ENCODE measurements at places on chromosomes 7 and 10.

DNA sequence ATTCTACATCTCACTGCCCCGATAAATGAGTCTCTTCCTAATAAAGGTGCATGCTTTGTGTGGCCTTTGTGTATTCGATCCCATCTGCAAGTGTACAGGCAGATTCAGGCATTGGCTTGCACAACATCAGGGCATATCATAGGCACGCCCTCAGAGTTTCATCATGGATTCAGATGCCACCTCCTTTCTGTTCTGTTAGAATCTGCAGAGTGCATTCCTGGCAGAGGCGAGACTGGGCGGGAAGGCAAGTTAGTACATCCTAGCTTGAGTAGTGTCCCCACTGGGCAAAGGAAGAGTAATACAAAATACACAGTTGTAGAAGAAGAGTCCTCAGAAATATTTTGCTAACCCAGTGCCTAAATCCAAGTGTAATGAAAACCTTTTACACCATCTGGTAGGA lies 346.5 kb upstream of the GALNT17 start:
- DNase-seq, result no peak

- DNase-seq, result peak; percentile 12
These were observed 276.5 kb downstream of the MAGI2 start for GRCh38 chr7:79176859-79177477.

DNA sequence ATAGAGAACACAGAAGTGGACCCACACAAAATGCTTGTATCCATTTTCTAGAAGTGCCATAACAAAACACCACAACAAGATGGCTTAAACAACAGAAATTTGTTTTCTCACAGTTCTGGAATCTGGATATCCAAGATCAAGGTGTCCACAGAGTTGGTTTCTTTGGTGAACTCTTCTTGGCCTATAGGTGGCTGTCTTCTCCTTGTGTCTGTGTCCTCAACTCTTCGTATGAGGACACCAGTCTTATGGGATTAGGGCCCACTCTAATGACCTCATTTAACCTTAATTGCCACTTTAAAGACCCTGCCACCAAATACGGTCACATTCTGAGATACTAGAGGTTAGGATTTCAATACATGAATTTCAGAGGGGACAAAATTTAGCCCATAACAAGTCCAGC lies 30.8 kb upstream of the C10orf71 start:
- DNase-seq, result no peak

GRCh38 chr10:103458720-103459119 lies at the start of gene CALHM1:
Gene CALHM1, minus strand, starts transcription at chr10:103458900. Its CDS starts 149 bp downstream, at chr10:103458751.
- no peak for DNase-seq

GRCh38 chr10:93904901-93905300 lies 11.1 kb downstream of the SLC35G1 start:
- DNase-seq, result no peak

DNA sequence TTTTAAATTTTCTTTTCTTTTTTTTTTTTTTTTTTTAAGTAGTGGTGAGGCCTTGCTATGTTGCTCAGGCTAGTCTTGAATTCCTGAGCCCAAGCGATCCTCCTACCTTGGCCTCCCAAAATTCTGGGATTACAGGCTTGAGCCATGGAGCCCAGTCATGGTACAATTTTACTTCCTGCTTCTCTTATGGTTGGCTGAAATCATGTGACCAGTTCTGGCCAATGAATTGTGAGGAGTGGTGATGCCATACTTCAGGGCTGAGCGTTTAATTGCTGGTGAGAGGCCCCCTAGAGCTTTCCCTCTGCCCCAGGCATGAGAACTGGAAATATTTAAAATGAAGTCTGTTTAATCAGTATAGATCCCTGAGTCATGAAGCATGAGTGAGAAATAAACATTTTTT lies 22.2 kb upstream of the BAIAP2L1 start:
- peak; percentile 30 for DNase-seq

GRCh38 chr10:118835682-118836326 lies 81.0 kb upstream of the CACUL1 start:
- no peak for DNase-seq

DNA sequence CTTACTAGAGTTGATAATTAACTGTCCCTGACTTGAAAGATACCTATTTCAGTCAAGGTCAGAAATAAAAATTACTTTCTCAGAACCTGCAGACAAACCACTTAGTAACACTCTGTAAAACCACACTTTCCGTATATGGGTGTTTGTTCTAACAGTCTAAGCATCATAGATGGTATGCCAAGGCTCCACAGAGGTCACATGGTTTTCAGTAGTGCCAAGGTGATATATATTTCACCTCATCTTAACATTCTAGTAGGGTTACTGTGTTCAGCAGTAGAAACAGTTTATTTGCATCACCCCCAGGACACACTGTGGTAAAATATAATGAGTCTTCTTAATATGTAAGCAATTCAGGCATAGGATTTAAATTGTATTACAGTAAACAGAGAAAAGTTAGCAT lies 61.5 kb downstream of the KCND2 start:
- DNase-seq, result no peak

DNA sequence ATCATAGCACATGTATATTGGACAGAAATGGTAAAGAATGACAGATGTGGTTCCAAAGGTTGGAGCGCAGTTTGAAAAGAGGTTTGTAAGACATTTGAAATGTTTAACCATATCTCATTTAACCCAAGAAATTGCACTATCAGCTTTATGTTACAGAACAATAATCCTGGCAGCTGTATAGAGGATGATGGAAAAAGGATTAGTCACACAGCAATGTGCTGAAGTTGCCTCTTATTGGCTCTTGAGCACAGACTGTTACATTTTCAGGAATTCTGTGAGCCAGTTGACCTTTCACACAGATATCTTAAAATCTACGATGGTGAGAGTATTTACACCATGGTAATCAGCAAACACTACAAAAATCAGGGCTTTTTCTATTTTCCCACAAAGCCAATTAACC lies 3.9 kb downstream of the COG5 start:
- no peak for DNase-seq

GRCh38 chr7:135369405-135369804 lies 135.8 kb downstream of the STRA8 start:
- DNase-seq, result no peak

- peak; percentile 77 for DNase-seq
These were observed 84.0 kb upstream of the TMEM248 start for GRCh38 chr7:66837007-66837406.

GRCh38 chr7:5638994-5639393 lies 142.5 kb downstream of the RNF216 start:
- DNase-seq, result no peak

GRCh38 chr10:97154781-97155180 lies 31.0 kb downstream of the SLIT1 start:
- DNase-seq, result peak; percentile 77

DNA sequence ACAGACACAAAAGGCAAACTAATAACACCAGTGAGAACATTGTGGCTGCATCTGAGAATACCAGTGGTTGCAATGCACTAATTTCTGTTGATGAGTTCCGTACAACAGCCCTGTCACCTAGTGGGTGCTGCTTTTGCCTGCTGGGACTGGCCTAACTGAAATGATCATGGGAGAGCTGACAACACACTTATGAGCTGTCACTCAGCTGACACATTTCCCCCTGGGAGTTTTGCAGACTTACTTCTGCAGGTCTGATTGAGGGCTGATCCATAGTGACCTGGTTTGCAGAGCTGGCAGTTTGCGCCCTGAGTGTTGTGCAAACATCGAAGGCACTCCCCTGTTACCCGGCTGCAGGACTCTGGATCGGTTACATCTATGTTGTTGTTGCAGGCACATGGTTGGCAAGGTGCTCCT lies 60.6 kb upstream of the LAMB1 start:
- no peak for DNase-seq

DNA sequence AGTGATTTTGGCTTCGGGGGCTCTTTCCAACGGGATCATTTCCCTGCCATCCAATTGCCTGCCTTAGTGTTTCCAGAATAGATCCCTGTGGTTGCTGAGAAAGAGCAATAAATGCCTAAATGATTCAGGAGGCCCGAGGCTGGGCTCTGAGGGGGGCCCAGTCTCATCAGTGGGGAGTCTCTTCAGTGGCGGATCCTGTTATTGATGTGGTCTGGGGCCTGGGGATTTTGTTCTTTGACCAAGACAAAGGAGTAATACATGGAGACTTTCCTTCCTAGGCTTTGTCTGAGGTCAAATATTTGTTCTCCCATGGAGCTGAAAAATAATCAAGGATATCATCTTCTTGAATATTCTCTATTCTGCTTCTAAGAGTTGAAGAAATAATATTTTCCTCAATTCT lies 40.8 kb downstream of the TAS2R41 start:
- no peak for DNase-seq

DNA sequence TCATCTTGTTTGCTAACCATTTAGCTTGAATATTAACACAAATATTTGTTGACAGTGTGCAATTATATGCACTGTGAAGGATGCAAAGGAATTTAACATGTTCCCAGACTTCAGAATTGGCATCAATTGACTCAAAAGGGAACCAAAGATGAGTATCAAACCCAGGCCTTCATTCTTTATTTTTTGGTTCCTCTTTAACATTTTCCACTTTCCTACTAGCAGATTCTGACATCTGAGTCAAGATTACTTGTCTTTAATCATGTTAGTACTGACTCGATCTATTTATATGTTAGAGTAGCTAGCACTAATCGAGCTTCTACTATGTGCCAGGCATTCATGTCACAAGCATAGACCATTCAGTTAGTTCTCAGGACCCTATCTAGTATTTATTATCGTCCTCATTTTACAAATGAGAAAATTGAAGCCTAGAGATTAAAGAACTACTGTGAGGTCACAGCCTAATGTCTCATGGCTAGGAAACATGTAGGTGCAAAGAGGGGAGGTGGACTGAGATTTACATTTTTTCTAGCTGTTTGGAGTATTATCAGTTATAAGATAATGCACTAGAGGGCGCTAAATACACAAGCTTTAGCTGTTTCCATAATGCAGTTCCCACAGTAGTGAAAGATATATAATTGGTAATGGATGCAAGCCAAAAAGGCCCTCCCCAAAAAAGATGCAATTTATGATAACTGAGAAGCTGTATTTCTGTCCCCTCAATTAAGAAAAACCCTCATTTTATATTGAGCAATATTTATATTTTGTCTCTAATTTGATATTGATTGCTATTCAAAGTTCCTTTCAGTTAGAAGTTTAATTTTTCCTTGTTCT lies 32.9 kb upstream of the KMT2E start:
- peak; percentile 58 for DNase-seq

DNA sequence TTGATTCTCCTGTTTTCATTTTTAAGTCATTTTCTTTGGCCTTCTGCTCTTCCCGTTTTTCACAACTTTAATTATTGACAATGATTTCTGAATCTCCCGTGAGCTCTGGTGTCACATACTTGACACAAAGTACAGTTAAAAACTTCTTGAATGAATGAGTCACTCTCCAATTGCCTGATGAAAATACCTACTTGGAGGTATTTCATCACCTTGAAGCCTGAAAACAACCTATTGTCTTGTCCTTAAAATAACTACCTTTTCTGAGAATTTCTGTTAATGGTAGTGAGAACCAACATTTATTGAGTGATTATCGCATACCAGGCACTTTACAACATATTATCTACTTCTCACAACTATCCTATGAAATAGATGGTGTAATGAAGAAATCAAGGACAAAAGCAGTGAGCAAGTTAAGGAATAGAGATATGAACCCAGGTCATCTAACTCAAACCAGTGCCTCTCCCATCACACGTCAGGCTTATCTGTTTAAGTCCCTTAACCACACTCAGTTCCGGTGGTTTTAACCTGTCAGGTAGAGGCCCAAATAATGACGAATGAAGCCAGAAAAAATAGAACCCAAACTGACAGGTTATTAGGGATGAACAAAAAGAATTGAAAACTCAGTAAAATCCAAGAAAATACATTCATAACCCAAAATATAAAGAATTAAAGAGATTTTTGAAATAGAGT lies 11.6 kb downstream of the BET1 start:
- no peak for DNase-seq

GRCh38 chr10:12966067-12966466 lies 35.4 kb downstream of the CCDC3 start:
- DNase-seq, result no peak

DNA sequence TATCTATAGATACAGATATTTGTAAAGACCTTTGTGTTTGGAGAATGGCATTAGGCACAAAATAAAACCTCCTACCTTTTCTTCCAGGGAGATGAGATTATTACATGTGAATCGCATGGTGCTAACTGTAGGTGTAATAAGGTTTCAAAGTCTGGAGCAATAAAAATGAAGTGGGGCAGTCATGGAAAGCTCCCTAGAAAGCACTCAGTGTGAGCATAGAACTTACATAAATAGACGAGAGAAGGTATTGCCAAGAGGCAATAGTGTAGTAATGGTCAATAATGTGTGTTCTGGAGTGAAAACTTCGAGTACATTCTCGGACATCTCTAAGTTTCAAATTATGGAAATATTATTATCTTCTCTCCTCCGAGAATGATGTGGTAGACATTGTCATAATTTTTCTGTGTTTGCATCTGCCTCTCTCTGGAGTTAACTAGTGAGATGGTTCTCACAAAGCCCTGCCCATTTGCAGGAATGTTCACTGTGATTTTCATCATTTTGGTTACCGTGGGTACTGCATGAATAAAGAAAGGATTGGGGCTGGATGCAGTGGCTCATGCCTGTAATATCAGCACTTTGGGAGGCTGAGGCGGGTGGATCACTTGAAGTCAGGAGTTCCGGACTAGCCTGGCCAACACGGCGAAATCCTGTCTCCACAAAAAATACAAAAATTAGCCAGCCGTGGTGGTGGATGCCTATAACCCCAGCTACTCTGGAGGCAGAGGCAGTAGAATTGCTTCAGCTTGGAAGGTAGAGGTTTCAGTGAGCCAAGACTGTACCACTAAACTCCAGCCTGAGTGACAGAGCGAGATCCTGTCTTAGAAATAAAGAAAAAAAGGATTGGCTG lies 10.6 kb downstream of the VIM start:
- DNase-seq, result no peak

DNA sequence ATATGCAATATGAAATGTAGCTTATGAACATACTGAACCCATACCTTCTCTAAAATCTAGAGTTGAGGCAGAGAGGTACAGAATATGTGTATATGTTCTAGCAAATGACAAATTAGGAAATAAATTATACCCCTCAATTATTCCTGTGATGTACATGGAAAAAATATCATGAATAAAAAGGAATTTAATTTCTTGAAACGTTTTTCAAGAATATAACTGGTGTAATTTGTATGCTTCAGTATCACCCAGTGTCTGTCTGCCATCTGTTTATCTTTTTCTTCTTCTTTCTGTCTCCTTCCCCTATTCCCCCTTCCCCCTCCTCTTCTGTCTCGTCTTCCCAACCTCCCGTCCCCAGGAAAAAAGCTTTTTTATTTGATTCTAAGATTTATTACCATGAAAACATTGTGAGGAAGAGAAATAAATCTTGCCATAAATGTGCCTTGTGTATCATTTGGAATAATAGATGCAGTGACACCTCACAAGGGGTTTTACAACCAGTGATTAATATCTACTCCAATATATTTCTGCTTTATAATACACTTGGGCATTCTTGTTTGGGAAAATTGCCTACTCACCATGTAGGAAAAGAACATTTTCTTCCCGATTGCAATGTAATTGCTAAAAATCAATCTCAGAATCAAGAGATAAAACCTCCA lies 12.2 kb downstream of the LANCL2 start:
- no peak for DNase-seq

- peak; percentile 29 for DNase-seq
These were observed 4.0 kb upstream of the SH3PXD2A start for GRCh38 chr10:103859161-103860086.

GRCh38 chr7:151789380-151789947 lies 87.5 kb downstream of the PRKAG2 start:
- DNase-seq, result no peak
